ENCODE measurements at places on chromosomes 5 and 9.
A peak's percentile ranks its signal among the peaks of the same experiment; 100 is the strongest.

DNA sequence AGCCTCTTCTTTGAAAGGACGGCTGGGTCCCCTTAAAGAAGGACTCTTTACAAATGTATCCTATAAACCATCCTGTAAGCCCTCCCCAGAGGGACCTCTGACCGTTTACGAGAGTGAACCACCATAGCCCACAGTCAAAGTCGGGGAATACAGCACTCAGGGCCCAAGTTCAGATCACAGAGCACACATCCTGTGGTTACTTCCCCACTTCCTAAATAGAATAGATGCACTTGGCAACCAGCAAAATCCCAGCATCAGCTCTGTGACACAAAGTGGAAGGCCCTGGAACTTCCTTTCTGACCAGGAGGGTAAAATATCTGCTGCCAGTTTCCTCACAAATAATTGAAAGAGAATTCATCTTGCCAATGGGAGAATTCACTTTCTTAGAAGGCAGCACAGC lies 6.9 kb upstream of the IGFBPL1 start:
- DNase-seq, result no peak

DNA sequence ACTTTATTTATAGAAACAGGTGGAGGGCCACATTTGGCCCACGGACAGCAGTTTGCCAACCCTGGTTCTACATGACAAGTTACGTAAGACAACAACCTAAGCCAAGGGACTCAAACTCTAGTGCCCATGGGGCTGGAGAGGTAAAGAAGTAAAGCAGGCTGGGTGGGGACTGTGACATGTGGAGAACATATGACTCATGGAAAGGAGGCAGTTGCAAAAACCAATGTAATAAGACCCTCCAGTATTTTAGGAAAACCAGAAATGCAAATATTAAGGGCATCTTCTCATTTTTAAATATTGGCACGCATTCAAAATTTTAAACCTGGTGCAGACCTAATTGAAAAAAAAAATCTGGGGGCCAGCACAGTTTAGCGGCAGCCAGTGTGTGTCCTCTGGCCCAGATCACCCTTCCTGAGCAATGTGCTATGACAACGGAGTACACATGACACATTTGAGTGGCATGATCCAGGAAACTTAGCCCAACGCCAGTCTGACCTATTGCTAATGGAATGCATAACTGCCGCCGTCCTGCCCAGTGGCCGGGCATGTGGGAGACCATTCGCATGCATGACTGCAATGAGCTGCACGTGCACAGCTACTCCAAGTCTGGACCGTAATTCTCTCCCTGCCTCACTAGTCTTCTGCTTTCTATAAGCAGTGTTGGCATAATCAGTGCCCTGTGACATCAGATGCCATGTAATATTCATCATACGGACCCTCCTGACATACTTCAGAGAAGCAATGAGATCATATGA lies 97.2 kb downstream of the SH3TC2 start:
- DNase-seq, result peak; percentile 95

GRCh38 chr5:164358531-164359259 lies 853.3 kb downstream of the MAT2B start:
- DNase-seq, result no peak

DNA sequence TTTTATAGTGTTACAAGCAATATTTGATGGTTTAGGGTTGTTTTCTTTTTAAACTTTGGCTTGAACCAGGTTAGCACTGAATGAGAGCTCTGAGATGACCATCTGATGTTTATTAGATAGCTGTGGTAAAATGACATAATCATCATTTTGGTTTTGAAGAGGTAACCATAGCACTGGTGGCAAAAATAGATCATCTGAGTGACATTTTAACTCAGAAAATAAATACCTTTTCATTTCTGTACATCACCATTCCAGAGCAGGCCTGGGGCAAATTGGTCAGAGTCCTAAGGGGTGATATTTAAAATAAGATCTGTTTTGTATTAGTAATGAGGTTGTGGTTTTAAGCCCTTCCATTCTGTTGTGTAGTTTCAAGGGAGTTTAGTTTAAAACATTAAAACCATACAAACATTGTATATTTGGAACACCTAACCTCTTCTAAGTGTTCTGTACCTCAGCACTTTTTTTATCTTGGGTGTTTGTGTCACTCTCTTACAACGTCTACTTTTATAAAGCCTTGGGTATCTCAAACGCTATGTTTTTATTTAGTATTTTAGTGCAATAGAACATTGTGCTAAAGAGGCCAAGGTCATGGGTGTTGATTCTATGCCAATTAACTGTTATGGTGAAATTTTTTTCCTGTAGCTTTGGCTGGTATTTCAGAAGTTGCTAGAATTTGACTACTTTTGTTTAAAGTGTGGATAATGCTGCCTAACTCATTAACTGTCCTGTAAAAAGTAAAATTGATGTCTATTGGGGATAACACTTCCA lies 166.1 kb downstream of the CD180 start:
- no peak for DNase-seq

GRCh38 chr9:107685376-107685775 lies 195.8 kb upstream of the KLF4 start:
- no peak for DNase-seq

DNA sequence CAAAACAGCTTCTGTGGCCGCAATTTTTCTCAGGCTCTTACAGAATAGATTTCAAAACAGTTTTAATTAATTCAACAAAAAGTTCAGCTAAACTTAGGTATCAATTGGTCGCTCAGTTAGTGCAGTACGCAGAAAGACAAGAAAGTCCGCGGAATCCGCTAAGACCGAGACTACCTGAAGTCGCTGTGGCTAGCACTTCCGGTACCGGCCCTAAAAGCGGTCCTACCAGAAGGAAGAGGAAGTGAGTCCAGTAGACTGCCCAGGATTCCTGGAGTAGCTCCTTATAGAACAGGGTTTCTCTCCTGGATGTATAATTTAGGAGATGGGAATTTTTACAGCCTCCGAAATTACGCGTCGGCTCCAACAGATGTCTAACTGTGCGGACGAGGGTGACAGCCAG lies 16.6 kb upstream of the PCDHB2 start:
- no peak for DNase-seq

- no peak for DNase-seq
Measured at GRCh38 chr9:14485366-14485765, 171.4 kb upstream of the NFIB start.

GRCh38 chr9:28999806-29000205 lies 1426.5 kb upstream of the C9orf72 start:
- no peak for DNase-seq

GRCh38 chr9:127519301-127520166 lies 68.2 kb downstream of the LRSAM1 start:
- DNase-seq, result no peak

- DNase-seq, result no peak
Measured at GRCh38 chr5:81023261-81023970, 63.3 kb downstream of the RASGRF2 start.

DNA sequence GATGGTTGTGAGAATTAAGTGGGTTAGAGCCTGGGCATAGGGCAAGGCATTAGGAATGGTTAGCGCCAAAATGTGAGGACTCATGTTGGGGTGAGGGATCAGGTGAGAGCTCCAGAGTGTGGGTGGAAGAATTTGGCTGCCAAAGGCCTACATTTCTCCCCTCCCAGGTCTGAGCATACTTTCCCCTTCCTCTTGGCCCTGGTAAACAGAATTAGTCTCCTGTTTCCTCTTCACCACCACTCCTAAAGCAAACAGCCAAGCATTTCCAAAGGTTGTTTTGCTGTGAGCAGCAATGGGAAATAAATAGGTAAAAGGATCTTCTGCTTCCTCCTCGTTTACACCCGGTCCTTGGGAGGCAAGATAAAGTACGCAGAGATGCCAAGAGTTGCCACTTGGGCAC lies 132.5 kb downstream of the ZSWIM6 start:
- DNase-seq, result no peak

DNA sequence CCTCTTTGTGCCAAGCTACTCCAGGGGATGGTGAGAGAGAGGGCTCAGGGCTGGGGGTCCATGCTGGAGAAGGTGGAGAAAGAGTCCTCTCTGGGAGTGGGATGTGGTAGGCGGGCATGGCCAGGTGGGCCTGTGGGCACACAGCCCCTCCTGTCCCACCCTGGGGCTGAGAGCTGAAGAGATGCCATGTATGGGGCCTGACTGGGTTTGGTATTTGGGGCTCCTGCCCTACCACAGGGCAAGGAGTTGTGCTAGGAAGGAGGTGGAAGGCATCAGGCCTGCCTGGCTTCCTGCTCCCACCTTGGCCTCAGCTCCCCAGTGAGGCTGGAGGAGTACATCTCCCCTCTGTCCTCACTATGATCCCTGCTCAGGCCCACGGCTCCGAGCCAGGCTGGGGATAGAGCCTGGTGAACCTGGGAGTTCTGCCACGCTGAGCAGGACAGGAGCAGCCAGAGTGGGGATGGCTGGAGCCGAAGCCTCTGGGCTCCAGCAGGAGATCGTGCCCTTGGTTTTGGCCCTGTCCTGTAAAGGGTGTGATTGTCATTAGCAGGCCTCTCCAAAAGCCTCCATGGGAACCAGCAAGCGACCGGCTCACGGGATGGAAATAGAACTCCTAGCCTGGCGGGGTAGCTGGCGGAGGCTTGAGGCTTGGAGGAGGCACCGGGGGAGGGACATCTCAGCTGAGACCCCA lies 75.5 kb downstream of the CACNA1B start:
- DNase-seq, result no peak

GRCh38 chr9:117400171-117400570 lies 14.7 kb downstream of the ASTN2 start:
- no peak for DNase-seq

GRCh38 chr5:142692321-142692894 lies 6.5 kb upstream of the FGF1 start:
- no peak for DNase-seq

DNA sequence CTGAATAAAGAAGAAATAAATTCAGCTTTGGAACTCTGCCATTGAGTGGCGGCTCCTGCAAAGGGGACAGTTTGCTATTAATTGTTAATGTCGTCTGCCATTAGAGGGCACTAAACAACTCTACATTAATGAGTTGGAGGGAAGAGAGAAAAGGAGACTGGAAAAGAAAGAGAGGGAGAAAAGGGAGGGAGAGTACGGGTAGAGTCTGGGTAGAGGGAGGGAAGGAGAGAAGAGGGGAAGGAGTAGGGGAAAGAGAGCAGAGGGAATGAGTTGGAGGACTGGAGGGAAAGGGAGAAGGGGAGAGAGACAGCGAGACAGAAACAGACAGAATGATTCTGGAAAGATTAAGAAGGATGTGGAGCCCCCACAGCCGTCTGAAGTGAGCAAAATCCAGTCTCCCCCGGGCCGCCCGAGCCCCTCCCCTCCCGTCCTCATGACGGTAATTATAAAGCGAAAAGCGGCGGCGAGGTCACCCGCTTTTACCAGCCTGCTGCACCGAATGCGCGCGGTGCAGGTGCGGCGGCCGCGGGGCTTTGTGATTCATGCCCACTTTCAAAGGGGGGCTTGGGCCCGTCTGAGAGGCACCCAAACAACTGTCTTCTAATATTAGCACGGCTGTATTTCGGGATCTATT lies 1.9 kb upstream of the FST start:
- DNase-seq, result peak; percentile 42

GRCh38 chr5:9439531-9440292 lies 106.2 kb downstream of the SEMA5A start:
- DNase-seq, result no peak

GRCh38 chr9:117772960-117773359 lies 68.8 kb downstream of the TLR4 start:
- DNase-seq, result no peak

DNA sequence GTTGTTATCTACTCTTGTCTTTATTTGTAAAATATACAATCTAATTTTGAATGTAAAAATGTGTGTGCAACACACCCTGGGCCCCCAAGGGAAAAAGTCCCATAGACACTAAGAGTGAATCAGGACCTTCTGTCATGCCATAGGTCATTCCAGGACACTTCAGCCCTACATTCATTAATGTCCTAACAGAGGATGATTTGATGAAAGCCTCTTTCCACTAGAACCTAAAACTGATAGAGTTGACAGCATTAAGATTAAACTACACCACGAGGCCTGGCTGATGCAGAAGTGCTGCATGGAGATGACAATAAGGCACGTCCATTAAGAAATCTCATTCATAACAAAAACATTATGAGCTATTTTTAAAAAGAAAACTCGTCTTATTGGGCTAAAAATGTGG lies 46.2 kb downstream of the FRMD3 start:
- DNase-seq, result no peak

- DNase-seq, result no peak
Measured at GRCh38 chr5:62741761-62742160, 163.1 kb downstream of the LRRC70 start.

- no peak for DNase-seq
Measured at GRCh38 chr9:36150574-36151315, 14.2 kb downstream of the GLIPR2 start.

DNA sequence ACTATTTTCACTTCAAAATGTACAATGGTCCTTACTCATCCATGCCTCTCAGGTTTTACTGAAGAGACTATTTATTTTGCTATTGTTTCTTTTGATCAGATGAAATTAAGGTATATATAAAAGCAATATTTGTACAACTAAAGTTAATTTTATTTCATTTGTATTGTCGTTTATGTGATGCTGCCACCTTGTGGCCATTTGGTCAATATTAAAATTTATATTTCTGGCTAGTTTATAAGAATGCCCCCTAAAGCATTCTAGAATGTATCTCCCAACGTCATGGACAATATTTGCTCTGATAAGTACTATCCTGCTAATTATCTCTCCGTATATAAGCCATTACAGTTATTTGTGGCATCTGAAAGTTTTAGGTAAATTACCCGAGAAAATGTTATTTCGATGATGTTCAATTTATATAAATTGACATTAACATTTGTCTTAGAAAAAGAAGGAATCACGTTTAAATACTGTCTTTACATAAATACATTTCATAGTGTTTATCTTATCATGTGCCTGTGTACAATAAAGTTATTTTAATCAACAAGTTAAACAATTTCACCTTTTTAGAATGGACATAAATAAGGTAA lies 680.0 kb downstream of the TAF11L14 start:
- DNase-seq, result peak; percentile 30

DNA sequence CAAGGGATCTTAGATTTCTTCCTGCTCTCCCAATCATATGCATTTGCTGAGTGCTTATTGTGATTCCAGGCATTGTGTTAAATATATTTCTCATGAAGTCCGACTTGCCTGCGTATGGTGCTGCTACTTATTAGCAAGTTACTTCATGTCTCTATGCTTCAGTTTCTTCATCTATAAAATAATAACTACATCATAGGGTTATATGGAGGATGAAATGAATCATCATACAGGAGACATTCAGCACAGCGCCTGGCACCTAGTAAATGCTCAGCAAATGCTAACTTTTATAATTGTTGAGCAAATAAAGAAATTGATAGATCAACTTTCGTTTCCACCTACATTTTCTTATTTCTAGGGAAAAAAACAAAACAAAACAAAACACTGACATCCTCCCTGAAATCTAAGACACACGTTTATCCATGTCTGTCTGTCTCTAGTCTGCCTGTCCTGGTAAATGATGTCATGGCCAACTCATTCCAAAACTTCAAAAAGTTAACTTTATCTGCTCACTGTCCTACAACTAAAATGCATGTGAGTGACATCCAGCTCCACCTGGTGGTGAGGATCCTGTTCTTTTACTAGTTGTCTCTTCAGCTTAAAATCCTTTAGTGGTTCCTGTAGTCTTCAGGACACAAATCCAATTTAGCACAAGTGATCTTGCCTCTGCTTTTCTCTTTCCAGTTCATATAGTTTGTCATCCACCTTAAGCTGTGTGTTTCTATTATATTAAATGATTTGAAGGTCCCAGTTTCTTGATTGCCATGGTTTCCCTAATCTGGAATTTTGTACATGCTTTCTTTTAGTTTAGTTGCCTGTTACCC lies 27.7 kb downstream of the PPP3R2 start:
- DNase-seq, result no peak

GRCh38 chr5:61229416-61229815 lies 67.1 kb upstream of the SMIM15 start:
- no peak for DNase-seq

Measured in Panc1 (cell line).